Sigmoid colon (tissue), 7 donors: ENCODE measurements at places on chromosomes 12 and 14. TPM values are rescaled to one million over a fixed set of nuclear protein-coding genes. Genes with fewer than 3 reads are reported as not detected.

GRCh38 chr12:24760162-24760561, 188.7 kb downstream of the BCAT1 start:
- no peak for DNase-seq

DNA sequence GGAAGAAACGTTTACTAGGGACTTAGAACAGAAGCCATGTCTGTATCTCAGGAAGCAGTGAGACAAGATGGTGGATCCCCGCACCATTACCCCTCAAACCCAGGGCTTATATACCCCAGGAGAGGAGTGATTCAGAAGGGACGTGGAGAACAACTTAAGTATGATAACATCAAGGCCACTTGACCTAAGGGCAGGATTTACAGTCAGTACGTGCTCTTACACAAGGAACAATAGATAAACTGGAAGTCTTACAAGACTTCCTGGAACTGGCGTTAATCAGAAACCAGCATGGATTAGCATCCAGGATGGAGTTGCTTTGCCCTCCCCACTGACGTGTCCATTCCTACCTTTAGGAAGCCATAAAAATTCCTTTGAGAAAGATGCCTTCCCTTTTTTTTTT, 8.6 kb upstream of the ETFBKMT start:
- DNase-seq, result no peak

The SPIC gene
- not detected for total RNA-seq

The ERH gene
- total RNA-seq, result 65.6 TPM

The NR1H4 gene
- total RNA-seq, result not detected

The ANG gene
- total RNA-seq, result 24.3 TPM

The C1R gene
- 462 TPM for total RNA-seq

- DNase-seq, result peak; percentile 97
Measured at GRCh38 chr14:21038441-21039422, 3.4 kb upstream of the RNASE7 start.

The ACRBP gene
- total RNA-seq, result 3.9 TPM

The HOXC9 gene
- total RNA-seq, result not detected

The KRT6C gene
- not detected for total RNA-seq

The GPR135 gene
- total RNA-seq, result 12.7 TPM

- no peak for DNase-seq
Measured at GRCh38 chr14:53929871-53930715, 26.5 kb downstream of the BMP4 start.

DNA sequence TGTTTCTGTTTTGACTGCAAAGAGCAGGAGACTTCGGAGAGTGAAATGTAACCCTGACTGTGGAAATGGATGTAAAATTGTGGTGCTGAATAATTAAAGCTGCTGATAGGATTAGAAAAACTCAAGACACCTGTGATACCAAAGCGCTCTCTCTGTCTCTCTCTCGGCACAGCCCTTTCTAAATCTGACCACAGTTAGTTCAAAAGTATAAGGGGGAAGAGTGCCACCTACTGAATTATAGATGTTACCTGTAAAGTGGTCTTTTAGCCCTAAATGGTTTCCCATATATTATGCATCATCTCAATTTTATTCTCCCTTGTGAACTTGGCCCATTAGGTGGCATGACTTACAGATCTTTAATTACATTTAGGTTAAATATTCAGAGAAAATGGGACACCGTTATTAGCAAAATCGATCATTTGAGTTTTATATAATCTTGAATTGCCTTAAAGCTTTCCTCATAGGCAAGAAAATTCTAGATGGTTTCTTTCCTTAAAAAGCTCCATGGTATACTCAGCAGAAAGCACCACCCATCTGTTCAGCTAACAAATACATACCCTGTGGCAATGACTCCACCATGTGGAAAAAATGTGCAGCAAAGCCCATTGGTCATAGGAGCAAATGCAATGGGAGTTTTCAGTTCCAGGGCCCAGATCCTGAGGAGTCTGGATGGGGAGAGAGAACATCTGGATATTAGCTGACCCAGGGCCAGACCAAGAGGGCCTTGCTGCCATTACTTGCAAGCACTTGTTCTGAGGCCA, 18.1 kb downstream of the RFC5 start:
- DNase-seq, result no peak

The CFAP251 gene
- total RNA-seq, result 1.1 TPM

The CDKL1 gene
- total RNA-seq, result 59.0 TPM

GRCh38 chr12:11879306-11879705, 191.4 kb upstream of the BCL2L14 start:
- DNase-seq, result no peak

DNA sequence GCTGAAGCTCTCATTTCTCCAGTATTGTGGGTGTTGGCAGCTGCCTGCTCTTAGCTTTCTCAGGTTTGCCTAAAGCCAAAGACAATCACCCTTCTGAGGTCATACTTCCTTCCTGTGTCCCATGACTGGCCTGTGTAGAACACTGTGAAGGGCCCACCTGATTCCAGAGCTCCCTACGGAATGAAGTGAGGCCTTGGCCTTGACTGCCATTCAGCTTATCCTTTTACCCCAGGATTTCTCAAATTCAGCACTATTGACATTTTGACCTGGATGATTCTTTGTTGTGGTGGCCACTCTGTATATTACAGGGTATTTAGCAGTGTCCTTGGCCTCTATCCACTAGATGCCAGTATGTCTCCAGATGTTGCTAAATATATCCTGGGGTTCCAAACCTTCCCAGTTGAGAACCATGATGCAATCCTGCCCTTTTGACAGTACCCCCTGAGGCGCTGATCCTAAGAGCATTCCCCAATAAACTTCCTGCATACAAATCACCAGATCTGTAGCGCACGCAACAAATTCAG, 112.3 kb upstream of the KRR1 start:
- no peak for DNase-seq

- DNase-seq, result no peak
Measured at GRCh38 chr14:98868866-98869265, 403.1 kb downstream of the BCL11B start.

GRCh38 chr12:8860165-8860961, 37.9 kb downstream of the A2ML1 start:
- no peak for DNase-seq

The KCNA1 gene
- 3.3 TPM for total RNA-seq

GRCh38 chr14:104316121-104316722, 177.8 kb downstream of the KIF26A start:
- no peak for DNase-seq

DNA sequence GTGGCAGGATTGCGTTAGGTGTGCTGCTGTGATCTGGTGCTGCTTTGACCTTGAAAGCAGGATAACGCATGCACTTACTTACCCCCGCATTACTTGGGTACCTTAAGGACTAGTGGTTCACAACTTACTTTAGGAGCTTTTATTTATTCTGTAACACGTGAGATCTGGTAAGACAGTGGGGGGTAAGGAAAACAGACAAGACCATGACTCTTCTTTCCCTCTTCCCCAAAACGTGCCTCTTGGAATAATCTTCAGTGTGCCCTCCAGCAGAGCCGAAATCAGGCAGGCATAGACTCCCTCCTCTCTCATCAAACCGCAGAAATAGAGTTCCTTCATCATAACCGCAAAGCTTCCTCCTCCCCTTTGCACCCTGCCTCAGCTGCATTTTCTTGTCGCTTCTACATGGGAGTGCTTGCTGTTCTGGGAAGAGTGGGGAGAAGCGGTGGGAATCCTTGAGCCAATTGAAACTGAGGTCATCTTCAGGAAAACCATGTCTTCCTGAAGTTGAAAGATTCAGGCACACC, 43.4 kb downstream of the RAD52 start:
- no peak for DNase-seq

DNA sequence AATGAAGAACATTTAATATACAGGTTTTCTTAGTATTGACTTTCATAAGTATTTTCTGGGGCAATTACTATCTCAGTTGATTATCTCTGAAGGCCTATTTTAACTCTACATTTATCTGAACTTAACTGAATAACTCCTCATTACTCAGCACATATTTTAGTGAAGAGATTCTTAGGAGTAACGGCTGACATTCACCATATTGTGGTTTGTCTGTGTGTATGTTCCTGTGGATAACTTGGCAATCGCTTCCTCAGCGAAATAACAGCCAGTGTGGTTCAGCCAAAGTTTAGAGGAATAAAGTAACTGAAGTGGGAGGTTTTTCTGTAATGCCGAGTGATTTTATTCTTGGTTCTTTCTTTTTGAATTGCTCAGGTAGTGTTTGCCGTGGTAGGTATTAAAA, 168.0 kb downstream of the RAD51B start:
- no peak for DNase-seq

The KLRG1 gene
- 3.9 TPM for total RNA-seq

GRCh38 chr12:9587987-9588600, 19.6 kb downstream of the KLRB1 start:
- no peak for DNase-seq

The TAS2R30 gene
- total RNA-seq, result 10.5 TPM

GRCh38 chr12:120416490-120417216, 21.3 kb upstream of the COX6A1 start:
- no peak for DNase-seq

GRCh38 chr12:94225947-94226630, 77.7 kb downstream of the PLXNC1 start:
- no peak for DNase-seq

DNA sequence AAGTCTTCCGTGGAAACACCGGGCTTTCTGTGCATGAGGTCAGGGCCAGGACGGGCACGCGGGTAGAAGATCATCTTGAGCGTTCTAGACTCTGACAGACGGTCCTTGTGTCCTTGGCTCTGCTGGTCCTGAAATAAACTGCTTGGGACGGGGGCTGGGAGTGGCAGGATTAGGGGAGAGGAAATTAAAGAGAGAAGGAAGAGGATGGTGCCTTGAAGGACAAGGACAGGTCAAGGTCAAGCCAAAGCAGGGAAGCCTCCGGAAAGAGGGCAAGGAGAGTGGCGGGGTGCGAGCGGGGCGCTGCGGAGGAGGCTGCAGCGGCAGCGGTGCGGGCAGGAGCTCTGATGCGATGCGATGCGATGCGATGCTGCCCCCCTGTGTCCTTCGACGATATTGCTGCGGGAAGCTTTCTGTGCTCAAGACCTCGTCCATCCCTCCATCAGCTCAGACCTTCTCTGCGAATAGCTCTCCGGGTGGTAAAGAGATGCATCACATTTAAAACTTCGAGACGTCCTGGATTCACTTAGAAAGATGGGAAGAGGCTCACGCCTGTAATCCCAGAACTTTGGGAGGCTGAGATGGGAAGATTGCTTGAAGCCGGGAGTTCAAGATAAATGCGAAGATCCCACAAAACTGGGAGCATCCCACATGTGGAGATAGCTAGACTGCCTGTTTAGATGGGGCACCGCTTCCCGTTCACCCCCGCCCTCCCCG, 110.1 kb upstream of the TMEM132D start:
- DNase-seq, result no peak

- no peak for DNase-seq
Measured at GRCh38 chr14:28690029-28690692, 76.4 kb upstream of the FOXG1 start.

DNA sequence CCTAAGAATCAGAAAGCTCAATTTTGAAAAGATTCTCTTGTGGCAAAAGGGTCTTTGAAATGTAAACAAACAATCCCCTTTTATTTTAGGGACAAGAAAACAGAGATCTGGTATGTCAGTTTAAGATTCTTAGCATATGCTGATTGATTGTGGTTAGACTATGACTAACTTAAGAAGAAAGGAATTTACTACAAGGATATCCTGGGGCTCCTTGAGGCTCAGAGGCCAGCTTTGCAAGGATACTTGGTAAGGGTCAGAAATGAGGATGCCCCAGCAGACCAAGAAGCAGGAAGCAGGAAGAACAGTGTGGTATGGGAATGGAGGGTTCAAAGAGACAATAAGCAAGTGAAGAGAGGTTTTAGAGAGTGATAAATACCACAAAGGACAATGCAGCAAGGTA, 474.6 kb downstream of the ETNK1 start:
- no peak for DNase-seq
